ENCODE measurements at places on chromosomes 3 and 15. TPM values are rescaled to one million over a fixed set of nuclear protein-coding genes. Genes with fewer than 3 reads are reported as not detected.

- DNase-seq: no peak
These were observed 26.8 kb downstream of the SERPINI1 start for GRCh38 chr3:167762296-167762695.

The EFCAB12 gene
- polyA plus RNA-seq: 0.27 TPM

The BCL2A1 gene
- not detected for polyA plus RNA-seq

GRCh38 chr3:156334841-156335545 lies 214.6 kb downstream of the KCNAB1 start:
- no peak for DNase-seq

The PGBD4 gene
- 0.37 TPM for polyA plus RNA-seq

DNA sequence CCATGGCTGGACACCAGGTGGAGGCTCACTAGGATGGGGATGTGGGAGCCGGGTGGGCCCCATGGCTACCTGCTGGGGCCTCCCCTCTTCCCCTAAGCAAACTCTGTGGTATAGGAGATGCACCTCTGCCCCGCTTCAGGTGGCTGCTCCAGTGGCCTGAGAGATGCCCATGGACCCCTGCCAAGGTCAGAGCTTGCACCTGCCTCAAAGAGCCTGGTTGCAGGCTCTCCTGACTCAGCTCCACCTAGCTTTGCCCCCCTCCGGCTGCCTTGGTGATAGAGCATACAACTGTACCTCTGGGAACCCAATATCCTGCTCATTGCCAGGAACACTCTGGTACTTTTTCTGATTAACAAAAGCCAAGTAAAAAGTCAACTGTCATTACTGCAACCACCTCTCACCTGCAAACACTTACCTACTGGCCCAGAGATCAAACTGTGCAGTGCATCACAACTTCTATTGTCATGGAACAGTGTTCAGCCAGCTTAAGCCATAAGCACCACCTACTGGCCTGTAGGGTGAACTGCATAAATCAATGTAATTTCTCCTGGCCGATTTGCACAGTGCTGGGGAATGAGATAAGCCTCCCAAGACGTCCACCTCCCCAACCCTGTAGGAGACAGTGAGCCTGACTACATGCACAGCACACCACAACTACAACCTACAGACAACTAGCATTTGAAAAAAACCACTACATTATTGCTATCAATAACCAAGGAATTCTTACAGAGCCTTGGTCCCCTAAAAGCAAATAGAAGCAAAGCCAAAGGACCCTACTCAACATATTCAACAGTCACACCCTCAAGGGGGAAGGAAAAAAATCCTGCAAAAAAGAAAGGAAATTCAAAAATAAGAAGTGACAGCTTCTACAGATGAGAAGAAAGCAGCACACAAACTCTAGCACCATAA lies 352.4 kb upstream of the ARHGEF26 start:
- peak; percentile 44 for DNase-seq

Measured in foreskin keratinocyte (primary cell).